Activated T-cell treated with anti-CD3 and anti-CD28 coated beads for 1 hour (primary cell): ENCODE measurements at places on chromosomes 7 and 10.
A peak's percentile ranks its signal among the peaks of the same experiment; 100 is the strongest.

GRCh38 chr7:86939197-86939814 is 120.1 kb downstream of the ELAPOR2 start:
- peak; percentile 18 for DNase-seq

- no peak for DNase-seq
Observed at GRCh38 chr7:121101621-121102020, 113.1 kb downstream of the CPED1 start.

DNA sequence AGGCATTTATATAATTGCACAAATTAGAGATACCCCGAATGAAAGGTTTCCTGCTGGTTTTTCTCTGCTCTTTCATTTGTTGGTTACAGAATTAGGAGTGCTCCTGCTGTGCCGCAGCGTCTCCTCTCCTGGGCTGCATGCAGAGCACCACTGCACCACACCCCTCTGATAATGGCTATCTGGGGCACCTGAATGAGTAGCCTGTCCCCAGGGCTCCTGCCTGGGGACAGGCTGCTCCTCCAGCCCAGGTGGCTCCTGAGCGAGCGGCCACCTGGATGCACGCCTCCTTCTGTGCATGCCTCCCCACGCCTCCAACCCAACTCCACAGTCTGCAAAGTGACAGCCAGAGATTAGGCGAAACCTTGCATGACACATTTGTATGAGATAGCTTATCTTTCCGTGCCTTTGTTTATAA is 242.6 kb upstream of the FZD8 start:
- no peak for DNase-seq

DNA sequence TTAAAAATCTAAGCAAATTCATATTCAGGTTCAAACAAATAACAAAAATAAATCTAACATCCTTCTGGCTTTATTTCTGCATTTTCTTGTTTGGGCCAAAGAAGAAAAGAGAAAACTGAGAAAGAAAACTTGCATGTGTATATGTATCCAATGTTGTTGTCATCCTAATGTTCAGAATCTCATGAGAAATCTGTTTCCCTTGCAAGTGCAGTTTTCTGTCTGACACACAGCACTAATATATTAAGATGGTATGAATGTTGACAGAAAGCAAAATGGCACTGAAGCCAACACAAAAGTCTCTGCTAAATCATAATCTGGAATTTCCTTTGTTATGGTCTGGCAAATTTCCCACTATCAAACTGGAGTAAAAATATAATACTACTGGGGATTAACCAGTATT is 235.9 kb downstream of the HGF start:
- no peak for DNase-seq

- DNase-seq, result no peak
Observed at GRCh38 chr7:33774762-33775523, 130.4 kb upstream of the BMPER start.

GRCh38 chr10:50917486-50917885 is 32.1 kb upstream of the A1CF start:
- DNase-seq, result no peak

GRCh38 chr7:130430841-130431666 is 9.8 kb downstream of the CEP41 start:
- DNase-seq, result no peak

- no peak for DNase-seq
Observed at GRCh38 chr10:87860156-87860795, 3.1 kb downstream of the KLLN start.

GRCh38 chr7:64277630-64278029 is 36.1 kb upstream of the ZNF736 start:
- no peak for DNase-seq

- no peak for DNase-seq
Observed at GRCh38 chr10:61757525-61758397, 95.0 kb downstream of the CABCOCO1 start.

DNA sequence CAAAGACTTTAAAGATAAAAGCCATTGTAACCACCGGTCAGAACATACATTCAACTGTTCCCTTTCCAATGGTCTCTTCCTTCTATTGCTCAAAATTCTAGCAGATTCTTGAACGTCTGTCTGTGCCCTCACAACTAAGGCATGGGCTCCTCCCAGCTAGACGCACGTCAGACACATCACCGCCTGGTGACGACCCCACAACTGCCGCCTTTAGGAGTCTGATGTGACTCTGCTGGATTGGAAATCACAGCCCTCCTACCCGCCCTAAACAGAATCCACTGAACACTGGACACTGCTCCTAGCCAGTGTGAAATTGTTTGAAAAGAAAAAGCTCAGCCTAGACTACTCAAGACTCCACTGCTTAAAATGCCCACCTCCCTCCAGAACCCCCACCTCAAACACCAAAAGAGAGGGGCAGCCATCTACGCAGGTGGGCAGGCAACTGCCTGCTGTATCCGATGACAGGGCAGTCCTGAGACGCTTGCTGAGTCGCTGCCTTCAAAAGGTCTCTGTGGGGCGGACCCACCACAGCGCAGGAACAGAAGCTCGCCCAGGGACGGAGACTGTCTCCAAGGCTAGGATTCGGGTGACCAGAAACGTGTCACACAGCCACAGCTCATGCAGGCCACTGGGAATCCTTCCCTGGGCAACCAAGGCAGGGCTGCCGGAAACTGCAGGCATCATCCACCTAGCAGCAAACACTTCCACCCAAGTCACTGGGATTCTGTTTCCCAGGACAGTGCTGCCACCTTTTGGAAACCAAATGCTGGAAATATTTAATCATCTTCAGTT is 34.7 kb downstream of the GSDME start:
- no peak for DNase-seq

DNA sequence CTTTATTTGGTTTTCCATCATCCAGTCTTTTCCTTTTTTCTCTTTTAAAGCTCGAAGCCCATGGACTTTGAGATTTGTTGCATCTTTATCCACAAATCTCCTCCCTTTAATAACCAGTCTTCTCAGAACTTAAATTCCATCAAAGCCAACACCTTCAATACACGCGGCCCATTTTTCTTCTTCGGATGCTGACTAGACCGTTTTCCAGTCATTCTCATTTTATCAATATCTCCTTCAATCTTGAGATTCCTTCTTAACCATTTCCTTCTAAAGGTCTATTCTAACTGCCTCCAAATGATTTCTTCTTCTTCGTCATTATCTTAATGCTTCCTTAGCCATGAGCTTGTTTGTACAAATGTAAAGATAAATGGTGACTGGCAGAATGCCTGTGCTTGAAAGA is 173.5 kb downstream of the BAMBI start:
- no peak for DNase-seq

DNA sequence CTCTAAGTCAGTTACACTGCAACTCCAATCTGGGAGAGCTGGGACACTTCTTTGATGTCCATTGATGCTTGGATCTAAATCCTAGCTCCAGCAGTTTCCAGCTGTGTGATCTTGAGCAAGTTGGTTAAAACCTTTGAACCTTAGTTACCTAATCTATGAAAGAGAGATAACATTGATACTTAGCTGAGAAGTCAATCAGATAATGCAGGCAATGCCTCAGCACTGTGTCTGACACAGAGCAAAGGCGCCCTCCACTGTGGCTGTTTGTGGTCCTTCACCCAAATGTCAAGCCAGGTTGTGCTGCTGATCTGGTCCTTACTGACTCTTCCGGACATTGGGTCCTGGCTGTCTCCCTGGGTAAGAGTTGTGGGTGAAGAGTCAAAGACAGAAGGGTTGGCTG is 20.2 kb downstream of the DNTT start:
- no peak for DNase-seq

DNA sequence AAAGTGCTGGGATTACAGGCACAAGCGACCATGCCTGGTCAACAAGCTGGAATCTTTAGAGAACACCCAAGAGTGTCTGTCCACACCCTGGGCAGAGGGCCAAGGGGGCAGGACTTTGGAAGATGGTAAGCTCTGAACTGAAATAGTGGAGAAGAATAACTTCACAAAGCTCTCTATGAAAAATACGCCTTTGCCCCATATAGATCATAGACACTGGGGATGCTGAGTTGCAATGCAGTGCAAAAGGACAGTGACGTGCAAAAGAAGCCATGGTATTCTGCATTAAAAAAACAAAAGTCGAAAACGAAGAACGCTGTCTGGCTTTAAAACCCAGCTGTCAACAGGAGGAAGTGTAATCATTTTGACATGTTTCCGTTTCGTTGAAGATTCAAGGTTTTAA is 353.6 kb downstream of the CALN1 start:
- no peak for DNase-seq

DNA sequence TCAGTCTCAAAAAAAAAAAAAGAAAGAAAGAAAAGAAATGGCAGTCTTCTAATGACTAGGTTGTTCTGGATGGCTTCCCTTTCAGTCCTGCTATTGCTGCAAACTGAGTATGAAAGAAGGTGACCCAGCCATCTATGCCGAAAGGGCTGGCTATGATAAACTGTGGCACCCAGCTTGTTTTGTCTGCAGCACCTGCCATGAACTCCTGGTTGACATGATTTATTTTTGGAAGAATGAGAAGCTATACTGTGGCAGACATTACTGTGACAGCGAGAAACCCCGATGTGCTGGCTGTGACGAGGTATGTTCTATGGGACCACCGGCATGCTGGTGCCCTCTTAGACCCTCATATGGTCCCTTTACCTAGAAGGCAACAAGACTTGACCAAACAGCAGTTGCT is 41.3 kb downstream of the TES start:
- DNase-seq, result no peak

- DNase-seq, result no peak
Observed at GRCh38 chr7:112049555-112050249, 156.5 kb downstream of the DOCK4 start.

- DNase-seq, result no peak
Observed at GRCh38 chr7:145848691-145849090, 267.9 kb upstream of the CNTNAP2 start.

DNA sequence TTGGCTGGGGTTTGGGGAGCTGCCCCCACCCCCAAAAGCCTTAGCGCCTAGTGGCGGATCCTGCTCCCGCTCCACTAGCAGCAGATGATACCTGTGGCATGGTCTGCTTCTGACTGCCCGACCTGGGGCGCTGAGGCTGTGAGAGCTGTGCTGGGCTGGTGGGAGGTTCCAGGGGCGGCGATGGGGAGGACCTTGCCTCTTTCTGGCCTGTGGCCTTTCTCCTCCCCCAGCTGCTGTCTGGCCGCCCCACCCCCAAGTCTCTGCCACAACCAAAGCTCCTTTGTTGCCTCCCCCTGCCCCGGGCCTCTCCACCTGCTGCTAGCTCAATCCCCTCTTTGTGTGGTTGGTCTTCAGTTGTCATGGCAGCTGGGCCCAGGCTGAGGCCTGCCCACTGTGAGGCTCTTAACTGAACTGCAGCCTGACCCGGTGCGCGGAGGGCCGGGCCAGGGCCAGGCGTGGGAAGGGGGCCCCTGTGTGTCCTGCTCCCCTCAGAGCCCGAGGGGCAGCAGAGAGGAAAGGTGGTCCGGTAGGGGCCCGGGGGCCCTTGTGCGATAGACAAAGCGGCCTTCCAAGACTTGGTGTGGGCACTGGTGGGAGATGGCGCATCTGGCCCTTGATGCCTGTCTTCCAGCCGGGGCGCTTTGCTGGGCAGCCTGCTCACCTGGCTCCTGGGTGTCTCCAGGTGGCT is 4.7 kb downstream of the ZNF775 start:
- no peak for DNase-seq

DNA sequence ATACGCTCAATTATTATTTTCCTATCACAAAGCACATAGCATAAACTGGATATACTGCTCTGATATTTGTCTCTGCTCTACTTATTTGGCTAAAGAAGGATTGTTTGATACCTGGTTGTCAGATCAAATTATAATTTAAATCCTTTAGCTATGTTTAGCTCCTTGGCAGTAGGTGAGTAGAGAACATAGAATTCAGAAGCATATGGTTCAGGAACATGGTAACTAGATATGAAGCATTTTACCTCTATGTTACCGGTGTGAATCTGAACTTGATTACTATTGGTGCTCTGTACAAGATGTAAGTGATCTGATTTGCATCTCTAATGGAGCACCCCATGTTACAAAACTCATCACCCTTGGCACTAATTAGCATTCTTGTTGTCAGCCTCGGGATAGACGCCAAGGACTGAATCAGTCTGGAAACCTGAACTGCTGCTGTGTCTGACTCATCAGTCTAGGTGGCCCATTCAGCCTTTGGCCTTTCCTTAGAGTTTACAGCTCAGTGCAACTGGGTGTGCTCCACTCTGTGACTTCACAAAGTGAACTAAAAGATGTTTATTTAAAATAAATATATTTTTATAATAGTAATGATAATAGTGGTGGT is 12.3 kb upstream of the MYPN start:
- no peak for DNase-seq

- no peak for DNase-seq
Observed at GRCh38 chr7:89839329-89839728, 314.9 kb upstream of the STEAP1 start.

DNA sequence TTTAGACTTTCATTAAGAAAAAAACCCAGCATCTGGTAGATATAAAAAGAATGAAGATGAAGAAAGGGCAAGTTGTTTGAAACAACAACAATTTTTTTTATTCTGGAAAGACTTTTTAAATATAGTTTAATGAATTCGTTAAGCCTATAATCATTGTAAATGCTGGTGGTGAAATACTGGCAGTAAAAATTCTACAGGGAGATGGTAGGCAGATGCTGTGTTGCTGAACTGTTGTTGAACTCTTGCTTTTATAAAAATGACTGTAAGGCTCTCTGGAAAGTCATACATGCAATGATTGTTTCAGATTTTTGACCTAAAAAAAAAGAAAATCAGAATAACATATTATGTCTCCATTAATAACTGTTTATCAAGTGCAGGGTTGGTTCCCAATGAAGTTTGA is 39.0 kb downstream of the SCIN start:
- DNase-seq, result no peak

DNA sequence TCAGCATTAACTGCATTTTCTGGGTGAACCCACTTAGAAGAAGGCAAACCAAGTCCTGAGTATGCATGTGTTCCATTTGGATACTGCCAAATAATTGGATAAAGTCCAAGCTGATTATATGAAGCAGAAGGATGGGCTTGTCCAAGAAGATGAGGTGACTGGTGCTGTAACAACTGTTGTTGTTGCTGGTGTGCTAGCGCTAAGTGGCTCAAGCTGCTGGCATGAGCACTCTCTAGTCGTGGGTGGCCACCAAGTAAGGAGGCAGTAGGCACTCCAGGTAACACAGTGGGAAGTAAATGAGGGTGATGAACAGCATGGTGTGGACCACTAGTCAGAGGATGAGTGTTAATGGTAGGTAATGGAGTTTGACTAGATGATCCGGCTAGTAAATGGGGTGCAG is 80.4 kb downstream of the NRBF2 start:
- no peak for DNase-seq

DNA sequence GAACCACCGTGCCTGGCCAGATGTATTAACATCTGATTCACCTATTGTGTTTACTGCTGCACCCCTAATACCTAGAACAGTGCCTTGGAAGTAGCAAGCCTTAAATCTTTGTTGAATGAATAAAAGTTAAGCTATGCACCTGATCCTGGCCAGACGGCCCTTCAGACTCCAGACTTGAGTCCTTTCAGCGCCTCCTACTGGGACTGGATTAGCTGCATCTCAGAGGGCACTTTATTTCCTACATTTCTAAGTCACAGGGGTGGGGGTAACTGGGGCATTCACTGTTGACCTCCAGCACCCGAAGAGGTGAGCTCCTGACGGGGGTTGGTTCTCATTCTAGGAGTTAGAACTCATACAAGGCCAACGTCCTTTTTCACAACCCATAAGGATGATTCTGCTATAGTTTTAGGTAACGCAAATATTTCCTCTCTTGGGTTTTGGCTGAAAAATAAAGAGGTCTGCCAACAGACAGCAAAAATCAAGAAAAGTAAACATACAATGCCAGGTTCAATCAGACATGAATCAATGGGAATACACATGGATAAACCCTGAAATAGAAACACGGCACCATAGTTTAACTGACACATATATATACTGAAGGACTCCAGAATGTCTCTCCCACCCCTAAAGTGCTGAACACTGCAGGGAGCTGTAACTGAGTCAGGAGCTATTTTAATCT is 48.0 kb upstream of the DLG5 start:
- DNase-seq, result no peak

GRCh38 chr7:157309988-157310668 is 26.7 kb upstream of the DNAJB6 start:
- DNase-seq, result no peak
